ENCODE measurements at places on chromosomes 5 and 9. TPM values are rescaled to one million over a fixed set of nuclear protein-coding genes. Genes with fewer than 3 reads are reported as not detected.

Gene TYRP1
- not detected for total RNA-seq

Gene MRPS30
- 53.7 TPM for total RNA-seq

Gene GABRA6
- not detected for total RNA-seq

Gene AK8
- total RNA-seq = 0.40 TPM

Gene GZMA
- not detected for total RNA-seq

Gene TMC1
- total RNA-seq = 0.93 TPM

Gene SHROOM1
- 2.6 TPM for total RNA-seq

Gene URM1
- 40.7 TPM for total RNA-seq

Gene SLIT3
- total RNA-seq = 42.5 TPM

Gene NDFIP1
- 55.8 TPM for total RNA-seq

Gene ACTBL2
- total RNA-seq = not detected

Gene STING1
- 57.2 TPM for total RNA-seq

Gene SELENOP
- 12.4 TPM for total RNA-seq

Gene DOLPP1
- 8.6 TPM for total RNA-seq

Gene CTSL
- 696 TPM for total RNA-seq

Gene IL9
- not detected for total RNA-seq

Gene RBM27
- total RNA-seq = 25.6 TPM

Gene PCDHB10
- total RNA-seq = 0.66 TPM

Gene LHX3
- not detected for total RNA-seq

Gene FRMD3
- total RNA-seq = 3.9 TPM

Gene FCN1
- not detected for total RNA-seq

Gene CARD6
- total RNA-seq = 20.9 TPM
